Activated CD8-positive, alpha-beta memory T cell treated with anti-CD3 and anti-CD28 coated beads for 36 hours (primary cell): ENCODE measurements at places on chromosomes 1 and 21. TPM values are rescaled to one million over a fixed set of nuclear protein-coding genes. Genes with fewer than 3 reads are reported as not detected.

Gene DIP2A
- total RNA-seq = 26.9 TPM

Gene SEC16B
- total RNA-seq = not detected

Gene HES5
- 0.23 TPM for total RNA-seq

Gene IGSF21
- not detected for total RNA-seq

Gene PROK1
- total RNA-seq = not detected

Gene AADACL4
- not detected for total RNA-seq

Gene ZFP69
- total RNA-seq = 3.0 TPM

Gene PGLYRP4
- total RNA-seq = not detected

Gene C1orf226
- total RNA-seq = not detected

Gene MIXL1
- not detected for total RNA-seq

Gene UBXN11
- 27.8 TPM for total RNA-seq

Gene LGR6
- 0.11 TPM for total RNA-seq

Gene FCRL3
- 3.8 TPM for total RNA-seq

Gene MEX3A
- 0.67 TPM for total RNA-seq

Gene GBP7
- total RNA-seq = not detected
